ENCODE measurements at places on chromosomes 11 and 22.

- no peak for DNase-seq
Measured at GRCh38 chr11:9075556-9075955, 15.8 kb downstream of the SCUBE2 start.

DNA sequence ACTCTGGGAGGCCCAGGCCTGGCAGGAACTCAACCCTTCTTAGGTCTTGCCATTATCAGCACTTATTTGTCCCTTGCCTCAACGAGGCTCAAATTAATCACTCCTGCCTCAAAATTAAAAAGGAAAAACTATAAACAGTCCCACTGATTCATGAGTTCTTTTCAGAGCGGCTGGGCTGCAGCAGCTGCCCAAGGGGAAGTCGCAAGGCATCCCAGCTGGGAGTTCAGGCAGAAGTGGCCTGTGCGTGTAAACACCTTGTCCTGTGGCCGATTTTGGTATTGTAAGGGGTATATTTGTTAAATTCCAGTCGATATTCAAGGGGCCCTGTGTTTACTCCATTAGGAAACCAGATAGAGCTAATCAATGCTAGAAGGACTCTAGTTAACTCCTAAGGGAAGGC is 213.9 kb upstream of the CADM1 start:
- no peak for DNase-seq

- DNase-seq, result no peak
Measured at GRCh38 chr11:57224537-57224936, 12.5 kb downstream of the APLNR start.

DNA sequence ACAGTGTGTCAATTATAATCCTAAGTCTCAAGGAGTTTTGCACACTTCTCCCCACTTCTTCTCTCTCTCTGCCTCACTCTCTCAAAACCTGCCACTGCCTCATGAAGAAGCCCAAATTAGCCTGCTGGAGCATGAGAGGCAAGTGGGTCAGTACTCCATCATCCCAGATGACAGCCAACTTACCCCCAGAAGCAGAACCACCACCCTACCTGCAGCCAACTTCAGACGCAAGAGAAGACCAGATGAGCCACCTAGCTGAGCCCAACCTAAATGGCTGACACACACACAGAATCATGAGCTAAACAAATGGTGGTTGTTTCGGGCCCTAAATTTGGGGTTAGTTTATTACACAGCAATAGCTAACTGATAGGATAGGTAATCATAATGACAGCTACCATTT is 61.2 kb downstream of the CD82 start:
- DNase-seq, result no peak

- no peak for DNase-seq
Measured at GRCh38 chr11:130042093-130042591, 27.6 kb upstream of the APLP2 start.

DNA sequence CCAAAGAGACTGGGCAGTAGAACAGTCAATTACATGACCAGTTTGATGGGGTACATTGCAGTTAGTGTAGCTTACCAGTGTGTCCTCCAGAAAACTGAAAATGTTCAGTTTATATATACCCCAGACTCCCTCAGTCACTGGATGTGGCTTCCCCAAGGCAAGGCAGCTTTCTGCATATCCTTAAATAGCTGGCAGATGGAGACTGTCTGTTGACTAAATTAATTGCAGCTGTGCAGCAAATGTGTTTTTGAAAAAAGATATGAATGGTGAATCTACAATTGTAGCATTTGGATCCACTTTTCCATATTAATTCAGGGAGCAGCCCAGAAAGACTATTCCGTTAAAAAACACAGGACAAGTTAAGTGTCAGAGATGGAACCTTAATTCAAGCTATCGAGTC is 565.1 kb upstream of the CCDC179 start:
- DNase-seq, result no peak

DNA sequence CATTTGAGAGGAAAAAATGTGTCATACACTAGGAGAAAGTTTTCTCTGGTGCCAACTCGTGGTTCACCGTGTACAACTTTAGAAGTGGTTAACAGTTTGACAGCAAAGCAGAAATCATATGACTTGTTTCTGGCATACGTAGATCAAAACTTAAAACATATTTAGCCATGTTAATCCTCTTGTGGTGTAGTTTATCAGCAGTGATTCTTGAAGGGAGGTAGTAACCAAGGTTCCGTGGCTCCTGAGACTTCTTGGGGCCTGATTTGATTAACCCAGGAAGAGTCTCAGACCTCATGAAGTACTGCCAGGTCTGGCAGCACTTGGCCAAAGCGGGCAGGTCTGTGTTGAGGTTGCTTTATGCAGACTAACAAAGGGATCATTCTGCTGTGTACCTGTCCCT is 40.5 kb downstream of the SREBF2 start:
- peak; percentile 53 for DNase-seq

- no peak for DNase-seq
Measured at GRCh38 chr22:17665854-17666253, 27.3 kb downstream of the BCL2L13 start.
